Activated CD4-positive, alpha-beta T cell treated with anti-CD3 and anti-CD28 coated beads for 24 hours (primary cell): ENCODE measurements at places on chromosomes 7 and 10.

DNA sequence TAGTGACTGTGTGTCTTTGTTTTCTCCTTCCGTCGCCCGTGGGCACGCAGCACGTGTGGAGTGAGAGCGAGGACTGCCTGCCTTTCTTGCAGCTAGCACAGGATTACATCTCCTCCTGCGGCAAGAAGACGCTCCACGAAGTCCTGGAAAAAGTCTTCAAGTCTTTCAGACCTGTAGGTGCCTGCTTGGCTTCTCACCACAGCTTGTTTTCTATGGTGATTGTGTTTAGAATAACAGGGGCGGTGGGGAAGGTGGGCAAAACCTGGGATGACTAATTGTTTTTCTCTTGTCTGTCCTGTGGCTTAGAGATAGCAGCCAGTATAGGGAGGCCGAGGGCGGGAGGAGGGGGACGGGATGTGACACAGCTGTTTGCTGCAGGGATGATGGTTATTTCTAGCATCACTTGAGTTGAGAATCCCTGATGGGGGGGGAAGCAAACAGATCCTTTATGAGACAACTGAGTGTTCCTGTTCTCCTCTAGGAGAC, 11.4 kb downstream of the MTURN start:
- DNase-seq: no peak

- DNase-seq: no peak
These were observed 169.0 kb upstream of the PHYHIPL start for GRCh38 chr10:59007307-59008025.

DNA sequence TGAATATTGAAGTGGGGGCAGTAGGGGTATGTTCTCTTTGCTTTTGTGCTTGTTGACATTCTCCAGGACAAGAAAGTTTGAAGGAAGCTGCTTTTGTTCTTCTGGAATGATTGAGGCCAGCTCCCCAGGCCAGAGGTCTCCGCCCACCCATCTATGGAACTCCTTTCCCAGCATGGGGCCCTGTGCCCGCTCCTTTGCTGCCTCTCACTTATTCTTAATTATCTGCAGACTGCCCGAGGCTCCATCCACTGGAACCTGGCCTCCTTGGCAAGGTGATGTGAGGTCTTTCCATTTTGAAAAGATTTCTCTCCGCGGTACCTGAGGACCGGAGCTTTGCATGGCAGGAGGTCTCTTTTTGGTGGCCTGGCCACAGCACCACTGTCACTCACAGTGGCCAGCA, 39.3 kb upstream of the MKI67 start:
- DNase-seq: no peak

DNA sequence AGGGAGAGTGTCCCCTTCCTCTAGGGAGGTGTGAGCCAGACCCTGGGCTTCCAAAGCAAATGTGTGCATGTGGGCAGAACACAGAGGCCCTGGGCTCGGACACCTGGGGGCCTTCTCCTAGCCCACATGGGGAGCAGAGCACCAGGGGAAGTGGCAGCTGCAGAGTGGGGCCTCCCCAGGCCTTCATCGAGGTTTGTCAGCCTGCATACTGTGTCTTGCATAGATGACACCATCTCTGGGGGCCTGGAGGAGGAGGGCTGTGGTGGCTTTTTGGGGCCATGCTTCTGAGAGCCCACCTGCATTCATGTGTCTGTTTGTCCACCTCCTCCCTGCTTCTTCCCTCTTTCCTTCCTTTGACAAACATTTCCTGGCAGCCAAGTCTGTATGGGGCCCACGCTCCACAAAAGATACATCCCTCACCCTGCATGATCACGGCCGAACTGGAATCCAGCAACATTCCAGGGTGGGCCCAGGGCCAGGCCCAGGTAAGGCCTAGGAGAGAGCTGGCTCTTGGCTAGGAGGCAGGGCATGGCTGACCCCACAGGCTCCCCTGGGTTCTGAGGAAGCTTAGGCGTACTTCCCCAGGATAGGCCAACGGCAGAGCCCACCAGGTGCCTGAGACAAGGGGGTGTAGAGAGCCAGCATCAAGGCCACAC, 79.2 kb downstream of the ZMIZ1 start:
- no peak for DNase-seq

- DNase-seq: peak; percentile 31
These were observed at the start of gene CNNM1 for GRCh38 chr10:99329304-99329553. Gene CNNM1, plus strand, starts transcription at chr10:99329356. Its CDS starts 32 bp downstream, at chr10:99329388.

GRCh38 chr7:31432176-31432575, 81.7 kb upstream of the ITPRID1 start:
- DNase-seq: no peak

DNA sequence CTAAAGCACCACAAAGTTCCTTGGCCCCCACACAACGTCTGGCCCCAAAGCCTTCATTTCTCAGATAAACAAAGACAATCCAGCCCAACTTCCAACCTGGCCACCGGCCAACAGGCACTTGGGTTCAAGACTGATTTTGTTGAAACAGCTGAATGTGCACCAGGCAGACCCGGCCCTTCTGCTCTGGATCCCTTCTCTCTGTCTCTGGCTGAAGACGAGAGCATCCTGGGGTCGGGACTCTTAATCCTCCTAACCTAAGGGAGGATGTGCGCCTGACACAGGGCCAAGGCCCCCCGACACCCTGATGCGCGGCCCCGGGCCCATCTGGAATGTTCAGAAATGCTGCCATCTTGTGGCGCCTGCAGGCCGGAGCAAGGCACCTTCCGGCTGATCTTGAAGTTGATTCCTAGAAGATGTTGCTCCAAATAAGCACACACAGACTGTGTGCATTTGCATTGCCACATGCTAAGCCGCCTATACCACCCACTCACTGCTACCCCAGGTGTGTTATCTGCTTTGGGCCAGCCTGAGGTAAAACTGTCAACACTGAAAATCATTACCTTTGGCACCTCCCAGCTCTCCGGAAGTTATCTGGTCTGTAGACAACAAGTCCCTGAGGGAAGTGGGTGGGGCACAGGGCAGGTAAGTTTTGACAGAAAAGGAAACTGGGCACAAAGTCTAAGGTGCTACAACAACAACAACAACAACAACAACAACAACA, 98.4 kb upstream of the HABP2 start:
- no peak for DNase-seq

DNA sequence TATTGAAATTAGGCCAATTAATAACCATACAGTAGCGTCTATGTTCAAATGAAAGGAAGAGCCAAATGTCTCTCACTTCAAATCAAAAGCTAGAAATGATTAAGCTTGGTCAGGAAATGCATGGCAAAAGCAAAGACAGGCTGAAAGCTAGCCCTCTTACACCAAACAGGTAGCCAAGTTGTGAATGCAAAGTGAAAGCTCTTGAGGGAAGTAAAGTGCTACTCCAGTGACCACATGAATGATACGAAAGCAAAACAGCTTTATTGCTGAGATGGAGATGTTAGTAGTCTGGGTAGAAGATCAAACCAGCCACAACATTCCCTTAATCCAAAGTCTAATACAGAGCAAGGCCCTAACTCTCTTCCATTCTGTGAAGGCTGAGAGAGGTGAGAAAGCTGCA, 123.8 kb downstream of the TEX36 start:
- DNase-seq: no peak

DNA sequence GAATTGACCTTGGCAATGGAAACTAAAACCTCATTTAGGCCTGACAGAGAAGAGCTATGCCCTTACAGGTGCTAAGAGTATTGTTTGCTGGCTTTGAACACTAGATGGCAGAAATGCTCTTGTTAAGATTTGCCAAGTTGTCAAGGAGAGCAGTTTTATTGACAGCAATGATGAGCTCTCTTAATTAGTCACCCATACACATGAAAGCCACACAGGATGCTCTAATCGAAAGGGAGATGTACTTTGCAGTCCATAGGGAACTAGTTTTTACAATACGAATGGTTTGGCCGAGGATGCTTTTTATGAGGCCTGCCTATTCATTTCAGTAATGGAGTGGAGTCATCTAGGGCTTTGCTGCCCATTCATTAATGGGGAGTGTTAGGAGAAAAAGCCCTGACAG, 45.4 kb upstream of the MBL2 start:
- DNase-seq: no peak
